ENCODE measurements at places on chromosomes 16 and 17. TPM values are rescaled to one million over a fixed set of nuclear protein-coding genes. Genes with fewer than 3 reads are reported as not detected.

Gene ST6GALNAC1
- total RNA-seq: 5.2 TPM

Gene TUFM
- total RNA-seq: 106 TPM

Gene EVPLL
- not detected for total RNA-seq

Gene KRT12
- total RNA-seq: not detected

Gene TP53TG3
- total RNA-seq: not detected

Gene SCGB1C2
- not detected for total RNA-seq

Gene BCO1
- total RNA-seq: not detected

Gene TSNAXIP1
- total RNA-seq: 0.51 TPM

Gene TMC7
- not detected for total RNA-seq

Gene SLC52A1
- 0.58 TPM for total RNA-seq

Gene SHBG
- total RNA-seq: not detected

Gene LITAFD
- not detected for total RNA-seq

Gene WWP2
- 59.9 TPM for total RNA-seq

Gene CSH2
- total RNA-seq: not detected

Gene CCDC78
- total RNA-seq: 2.1 TPM

Measured in activated naive CD4-positive, alpha-beta T cell treated with anti-CD3 and anti-CD28 coated beads, Interleukin-2, amount 10 ng/mL, durations not matched to agents 5 hours and 36 hours (primary cell).